Pancreas (tissue), 10 donors: ENCODE measurements at places on chromosomes 12 and 14. TPM values are rescaled to one million over a fixed set of nuclear protein-coding genes. Genes with fewer than 3 reads are reported as not detected.

The REC8 gene
- total RNA-seq: 3.5 TPM

GRCh38 chr14:91649930-91650329 is 82.0 kb downstream of the CATSPERB start:
- no peak for DNase-seq

DNA sequence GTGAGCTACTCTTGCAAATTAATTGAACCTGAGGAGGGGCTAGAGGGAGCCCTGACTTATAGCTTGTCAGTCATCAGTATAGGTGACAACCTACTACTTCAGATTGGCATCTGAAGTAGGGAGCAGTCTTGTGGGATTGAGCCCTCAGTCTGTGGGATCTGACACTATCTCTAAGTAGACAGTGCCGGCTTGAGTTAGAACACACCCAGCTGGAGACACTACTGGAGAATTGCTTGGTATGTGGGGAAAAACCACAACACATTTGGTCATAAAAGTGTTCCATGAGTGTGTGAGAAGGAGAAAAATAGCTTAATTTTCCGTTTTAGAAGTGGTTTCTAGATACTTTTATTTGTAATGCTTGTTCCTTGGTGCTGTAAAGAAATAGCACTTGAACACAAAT is 30.5 kb upstream of the DDHD1 start:
- no peak for DNase-seq

The DACT1 gene
- 1.4 TPM for total RNA-seq

GRCh38 chr12:57552306-57552651 is 2.4 kb downstream of the KIF5A start:
- DNase-seq: no peak

The PRB2 gene
- total RNA-seq: not detected

- DNase-seq: no peak
Observed at GRCh38 chr12:50082644-50083043, 2.5 kb upstream of the SMARCD1 start.

DNA sequence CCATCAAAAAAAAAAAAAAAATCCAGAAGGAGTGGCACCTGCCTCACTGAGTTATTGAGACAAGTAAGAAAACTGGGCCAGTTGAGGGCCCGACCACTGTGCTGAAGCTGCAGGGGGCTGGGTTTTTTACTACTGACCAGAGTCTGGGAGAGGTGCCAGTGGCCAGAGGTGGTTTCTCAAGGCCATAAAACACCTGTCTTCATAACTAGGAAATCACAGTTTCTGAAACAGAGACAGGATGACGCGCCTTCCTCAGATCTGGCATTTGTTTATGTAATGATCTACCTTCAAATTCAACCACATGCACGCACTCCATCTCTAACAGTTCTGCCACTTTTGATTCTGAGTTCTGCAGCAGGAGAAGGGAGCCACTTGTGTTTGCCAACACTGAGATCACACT is 12.7 kb downstream of the TSPAN11 start:
- DNase-seq: no peak

GRCh38 chr12:64538121-64538520 is 72.2 kb upstream of the RASSF3 start:
- DNase-seq: no peak

The TSPAN9 gene
- total RNA-seq: 7.8 TPM

DNA sequence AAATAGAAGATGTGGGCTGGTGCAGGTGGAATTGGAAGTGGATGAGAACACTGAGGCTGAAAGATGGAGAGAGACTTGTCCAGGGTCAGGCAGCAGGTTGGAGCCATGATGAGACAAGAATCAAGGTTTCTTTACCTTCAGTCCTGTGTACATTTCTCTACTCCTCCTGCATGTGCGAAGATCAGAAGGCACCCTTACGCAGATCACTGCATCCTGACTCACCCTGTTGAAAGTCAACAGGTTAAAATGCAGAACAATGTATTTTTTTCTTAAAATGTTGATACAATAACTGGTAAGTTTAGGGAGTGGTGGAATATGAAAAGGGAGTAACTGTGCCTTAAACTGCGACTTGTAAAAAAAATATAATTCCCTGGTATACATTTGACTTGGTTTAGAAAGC is 47.8 kb downstream of the TESPA1 start:
- no peak for DNase-seq
